DMS 273 treated with DMSO at 0.1 percent for 48 hours (cell line): ENCODE measurements at places on chromosomes 7 and 10.

DNA sequence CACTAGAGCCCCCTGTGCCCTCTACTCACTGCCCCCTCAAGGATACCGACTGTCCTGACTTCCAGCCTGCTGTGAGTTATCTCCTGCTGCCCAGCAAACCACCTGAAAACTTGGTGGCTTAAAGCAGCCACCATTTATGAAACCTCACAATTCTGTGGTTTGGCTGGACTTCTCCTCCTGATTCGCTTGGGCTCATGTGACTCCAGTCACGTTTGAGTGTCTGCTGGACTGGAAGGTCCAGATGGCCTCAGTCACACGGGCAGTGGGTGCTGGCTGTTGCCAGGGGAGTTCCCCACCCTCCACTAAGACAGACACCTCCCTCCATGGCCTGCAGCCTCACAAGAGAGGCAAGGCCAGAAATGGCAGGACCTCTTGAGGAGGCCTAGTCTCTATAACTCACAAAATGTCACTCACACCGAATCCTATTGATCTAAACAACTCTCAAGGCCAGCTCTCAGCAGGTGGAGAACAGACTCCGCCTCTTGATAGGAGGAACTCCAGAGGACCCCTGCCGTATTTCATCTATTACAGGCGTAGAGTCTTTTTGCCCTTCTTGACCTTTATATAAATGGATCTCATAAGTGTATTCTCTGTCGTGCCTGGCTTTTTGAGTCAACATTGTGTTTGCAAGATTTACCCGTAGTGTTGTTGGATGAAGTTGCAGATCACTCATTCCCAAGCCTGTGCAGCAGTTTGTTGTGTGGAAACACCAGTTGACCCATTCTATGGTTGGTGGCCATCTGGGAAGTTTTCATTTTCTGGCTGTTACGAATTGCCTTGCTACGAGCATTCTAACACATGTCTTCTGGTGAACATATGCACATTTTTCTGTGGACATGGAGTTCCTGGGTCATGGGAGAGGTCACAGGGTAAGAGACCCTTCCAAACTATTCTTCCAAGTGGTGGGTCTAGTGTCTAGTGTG lies 48.3 kb downstream of the ZMIZ1 start:
- no peak for DNase-seq

- no peak for DNase-seq
Observed at GRCh38 chr10:11756766-11757315, 14.7 kb downstream of the ECHDC3 start.

GRCh38 chr10:97121041-97121440 lies 64.7 kb downstream of the SLIT1 start:
- no peak for DNase-seq

- DNase-seq: no peak
Observed at GRCh38 chr10:103885617-103886016, 30.2 kb upstream of the SH3PXD2A start.

- DNase-seq: no peak
Observed at GRCh38 chr7:5528815-5529442, 105.3 kb upstream of the TNRC18 start.

DNA sequence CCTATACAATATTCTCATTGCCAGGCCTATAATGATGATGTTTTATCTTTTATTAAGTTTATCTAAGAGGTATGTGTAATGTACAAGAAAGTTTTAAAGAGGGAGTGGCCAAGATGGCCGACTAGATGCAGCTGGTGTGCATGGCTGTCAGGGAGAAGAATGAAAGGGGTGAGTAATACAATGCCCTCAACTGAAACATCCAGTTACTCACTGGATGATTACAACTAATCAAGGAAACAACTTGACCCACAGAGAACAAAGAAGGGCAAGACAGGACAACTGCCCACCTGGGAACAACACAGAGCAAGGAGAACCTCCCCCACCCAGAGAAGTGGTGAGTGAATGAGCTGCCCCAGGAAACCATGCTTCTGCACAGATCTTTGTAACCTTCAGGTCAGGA lies 880.0 kb upstream of the LRRTM3 start:
- DNase-seq: no peak

- no peak for DNase-seq
Observed at GRCh38 chr10:96873756-96874467, 41.8 kb downstream of the LCOR start.

DNA sequence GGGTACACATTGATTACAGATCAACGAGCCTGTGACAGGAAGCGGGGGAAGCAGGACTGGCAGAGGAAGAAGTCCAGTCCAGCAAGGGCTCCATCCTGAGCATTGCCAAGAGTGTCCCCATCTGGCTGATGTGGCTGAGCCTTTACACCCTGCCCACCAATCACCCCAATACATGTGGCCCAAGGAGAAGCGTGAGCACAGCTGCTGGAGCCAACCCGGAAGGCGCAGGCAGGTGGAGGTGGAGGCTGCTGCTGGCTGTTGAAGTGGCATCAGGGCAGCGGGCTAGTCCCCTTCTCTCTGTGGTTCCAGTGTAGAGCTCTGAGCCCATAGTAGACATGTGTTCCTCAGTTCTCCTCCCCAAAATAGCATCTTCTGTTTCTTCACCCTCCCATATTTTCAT lies 6.8 kb upstream of the AMPH start:
- no peak for DNase-seq

- DNase-seq: peak; percentile 75
Observed at GRCh38 chr7:45221896-45222604, 64.5 kb downstream of the RAMP3 start.

GRCh38 chr7:80440883-80441282 lies 71.0 kb downstream of the GNAT3 start:
- DNase-seq: no peak

DNA sequence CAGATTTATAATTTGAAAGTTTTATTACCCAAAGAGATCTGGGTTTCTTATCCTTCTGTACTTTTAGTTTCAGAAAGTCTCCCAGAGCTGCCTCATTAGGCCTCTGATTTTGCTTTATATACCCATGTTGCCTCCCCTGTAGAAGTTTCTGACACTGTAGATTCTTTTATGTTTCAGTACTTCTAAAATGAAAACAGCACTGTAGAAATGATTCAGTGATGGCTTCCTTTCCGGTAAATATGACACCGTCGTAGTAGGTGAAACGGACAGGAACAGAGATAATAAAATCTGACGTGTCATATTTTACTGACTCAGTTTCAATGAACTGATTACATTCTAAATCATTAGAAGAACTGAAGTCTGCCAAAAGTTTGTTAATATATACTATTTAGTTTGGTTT lies 272.7 kb downstream of the TWIST1 start:
- DNase-seq: no peak

- no peak for DNase-seq
Observed at GRCh38 chr10:7913126-7913872, 95.0 kb downstream of the TAF3 start.

- no peak for DNase-seq
Observed at GRCh38 chr7:123624527-123625183, 23.0 kb downstream of the ASB15 start.

DNA sequence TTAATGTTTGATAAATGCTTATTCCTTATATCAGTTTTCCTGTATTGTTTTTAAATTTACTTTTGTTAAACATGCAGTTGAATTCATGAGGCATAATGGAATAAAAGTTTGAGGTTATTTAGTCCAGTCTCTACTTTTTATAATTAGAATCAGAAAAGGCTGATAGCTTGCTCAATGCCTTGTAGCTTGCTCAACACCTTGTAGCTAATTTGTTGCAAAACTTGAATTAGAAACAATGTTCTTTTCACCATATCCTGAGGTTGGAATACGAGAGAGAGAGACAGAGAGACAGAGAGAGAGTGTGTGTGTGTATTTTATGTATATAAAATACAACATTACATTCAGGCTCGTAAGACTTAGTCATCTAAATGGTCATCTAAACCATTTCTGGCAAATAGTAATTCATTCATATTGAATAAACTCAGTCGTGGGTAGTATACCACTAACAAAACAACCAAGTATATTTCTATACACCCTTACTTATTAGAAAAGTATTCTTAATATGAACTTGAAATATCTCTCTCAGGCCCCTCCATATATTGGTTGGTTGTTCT lies 243.5 kb downstream of the ADK start:
- DNase-seq: no peak

GRCh38 chr7:151245360-151246101 lies 3.0 kb downstream of the SMARCD3 start:
- DNase-seq: no peak

GRCh38 chr10:130042381-130042780 lies 68.2 kb downstream of the C10orf143 start:
- DNase-seq: no peak

GRCh38 chr7:156604311-156604710 lies 36.3 kb upstream of the RNF32 start:
- no peak for DNase-seq
